Germinal center (tissue), 1 donor: ENCODE measurements at places on chromosomes 3 and 15.
A peak's percentile ranks its signal among the peaks of the same experiment; 100 is the strongest.

DNA sequence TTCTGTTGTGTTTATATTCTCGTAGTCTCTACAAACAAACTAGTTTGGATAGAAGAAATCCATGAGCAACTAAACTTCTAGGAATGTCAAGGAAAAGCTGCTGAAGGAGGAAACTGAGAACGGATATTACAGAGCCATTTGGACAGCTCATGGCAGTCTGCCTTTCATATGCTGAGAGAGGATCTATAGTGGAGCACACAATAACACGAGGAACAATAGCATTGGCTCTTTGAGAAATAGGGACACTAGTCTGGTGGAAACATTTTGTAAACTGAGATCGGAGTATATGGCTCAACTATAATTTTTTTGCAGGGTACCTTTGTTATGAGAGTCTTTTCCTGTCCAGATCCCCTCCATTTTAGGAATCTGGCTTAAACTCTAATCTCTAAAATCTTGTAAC lies 200.5 kb downstream of the CLSTN2 start:
- no peak for DNase-seq

DNA sequence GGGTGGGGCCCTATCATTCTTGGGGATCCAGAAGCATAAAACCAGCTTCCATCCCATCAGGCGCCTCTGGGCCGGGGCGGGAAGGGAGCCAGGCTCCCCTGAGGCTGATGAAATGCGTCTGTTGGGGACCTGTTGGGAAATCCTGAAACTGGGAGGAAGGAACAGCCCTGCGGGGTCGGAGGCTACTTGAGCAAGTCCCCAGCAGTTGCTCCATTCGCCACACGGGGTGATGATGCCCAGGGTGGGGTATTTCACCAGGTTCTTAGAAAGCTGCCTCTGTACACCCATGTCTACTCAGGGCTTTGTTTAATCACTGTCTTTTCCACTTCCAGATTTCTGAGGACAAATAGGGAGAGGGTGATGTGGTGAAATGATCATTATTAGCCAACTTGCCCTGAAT lies 25.4 kb upstream of the TSEN2 start:
- DNase-seq, result no peak

DNA sequence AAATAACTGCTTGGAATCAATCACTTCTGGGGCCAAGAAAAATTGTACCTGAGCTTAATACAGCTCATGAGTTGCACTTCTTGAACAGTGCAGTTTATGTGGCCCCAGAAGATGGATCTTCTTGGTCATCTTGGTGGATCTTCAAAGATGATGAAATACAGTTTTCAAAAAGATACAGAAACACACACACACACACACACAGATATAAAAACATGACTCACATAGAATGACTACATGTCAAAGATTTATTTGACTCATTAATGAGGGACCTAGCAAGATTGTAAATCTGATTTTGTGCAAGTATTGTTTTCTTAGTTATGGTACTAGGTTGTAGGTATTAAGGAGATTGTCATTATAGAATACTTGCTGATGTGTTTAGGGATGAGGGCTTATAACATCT lies 32.6 kb downstream of the PDCD6IP start:
- no peak for DNase-seq

GRCh38 chr3:159619341-159619885 lies 369.2 kb upstream of the IL12A start:
- DNase-seq, result no peak

DNA sequence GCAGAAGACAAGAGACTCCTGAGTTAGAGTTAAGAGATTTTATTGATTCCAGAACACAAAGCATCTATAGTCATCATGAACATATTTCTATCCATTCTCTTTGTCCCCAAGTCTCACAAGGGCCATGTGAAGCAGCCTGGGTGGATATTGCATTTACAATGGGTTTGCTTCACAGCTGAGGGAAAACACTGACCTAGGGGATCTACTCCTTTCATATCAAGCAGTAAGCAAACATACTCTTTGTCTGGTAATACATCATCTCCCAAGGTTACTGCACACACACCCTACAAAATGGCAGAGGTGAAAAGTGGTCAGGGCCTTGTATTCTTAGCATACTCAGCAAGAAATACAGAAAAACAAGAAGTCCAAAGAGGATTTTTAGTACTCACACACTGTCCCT lies 267.7 kb upstream of the BCHE start:
- DNase-seq, result no peak

DNA sequence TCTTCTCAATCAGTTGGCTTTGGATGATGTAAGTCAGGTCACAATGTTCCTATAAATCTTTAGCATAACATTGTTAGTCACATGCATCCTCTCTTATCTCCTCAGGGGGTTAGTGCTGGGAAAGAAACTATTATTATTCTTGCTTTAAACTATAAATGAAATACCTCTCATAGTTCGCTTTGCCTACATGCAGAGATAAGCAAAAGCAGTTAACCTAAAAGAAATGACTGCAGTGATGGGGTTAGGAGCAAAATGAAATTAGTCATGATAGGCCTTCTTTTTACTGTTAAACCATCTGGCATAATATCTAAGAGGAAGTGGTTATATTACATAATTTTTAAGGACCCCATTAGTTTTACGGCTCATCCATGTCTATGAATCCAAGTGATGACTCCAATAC lies 91.7 kb upstream of the IGSF10 start:
- DNase-seq, result no peak

DNA sequence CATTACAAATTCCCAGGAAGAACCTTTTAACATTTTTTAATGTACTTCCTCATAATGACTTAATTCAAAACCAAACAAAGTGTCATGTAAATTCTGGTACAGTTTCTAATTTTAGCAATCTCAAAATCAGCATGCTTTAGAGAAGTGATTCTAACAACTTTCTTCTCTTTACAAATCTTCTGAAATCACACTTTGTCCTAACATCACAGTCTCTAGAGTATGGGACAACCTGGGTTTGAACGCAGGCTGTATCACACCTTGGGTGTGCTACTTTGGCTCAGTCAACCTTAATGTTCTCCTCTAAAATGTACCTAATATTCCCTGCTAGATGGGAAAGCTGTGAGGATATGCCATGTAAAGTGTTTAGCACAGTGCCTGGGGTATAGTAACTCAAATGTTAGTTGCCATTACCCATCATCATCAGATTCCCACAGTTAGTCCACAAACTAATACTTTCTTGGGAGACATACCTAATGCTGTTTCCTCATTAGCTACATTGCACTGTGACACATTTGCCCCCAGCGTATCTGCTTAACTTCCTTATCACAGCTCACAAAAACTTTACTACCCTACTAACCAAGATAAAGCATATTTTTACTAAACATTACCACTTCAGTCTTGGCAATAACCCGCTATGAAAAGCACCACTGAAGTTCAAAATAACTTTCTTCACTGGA lies 3.1 kb downstream of the TSPAN3 start:
- DNase-seq, result no peak

GRCh38 chr15:44216958-44217357 lies 21.9 kb upstream of the FRMD5 start:
- no peak for DNase-seq

GRCh38 chr15:39115379-39116057 lies 465.4 kb upstream of the THBS1 start:
- DNase-seq, result no peak

DNA sequence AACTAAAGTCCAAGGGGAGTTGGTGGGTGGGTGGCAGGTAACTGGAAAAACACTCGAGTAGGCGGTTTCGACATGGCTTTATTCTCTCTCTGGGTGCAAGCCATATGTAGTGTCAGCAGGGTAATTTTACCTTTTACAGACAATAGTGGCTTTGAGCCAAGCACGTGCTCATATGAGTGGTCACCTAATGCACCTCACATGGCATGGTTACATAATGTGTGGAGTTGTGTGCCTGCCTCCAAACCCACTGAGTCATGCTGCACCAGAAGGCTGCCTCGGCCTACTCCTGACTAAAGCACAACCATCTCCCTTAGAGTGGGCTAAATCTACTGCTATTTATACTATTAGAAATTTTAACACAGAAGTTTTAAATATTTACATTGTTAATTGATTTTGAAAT lies 16.5 kb downstream of the CCRL2 start:
- no peak for DNase-seq

GRCh38 chr3:71107926-71108325 lies 475.6 kb downstream of the FOXP1 start:
- DNase-seq, result no peak

DNA sequence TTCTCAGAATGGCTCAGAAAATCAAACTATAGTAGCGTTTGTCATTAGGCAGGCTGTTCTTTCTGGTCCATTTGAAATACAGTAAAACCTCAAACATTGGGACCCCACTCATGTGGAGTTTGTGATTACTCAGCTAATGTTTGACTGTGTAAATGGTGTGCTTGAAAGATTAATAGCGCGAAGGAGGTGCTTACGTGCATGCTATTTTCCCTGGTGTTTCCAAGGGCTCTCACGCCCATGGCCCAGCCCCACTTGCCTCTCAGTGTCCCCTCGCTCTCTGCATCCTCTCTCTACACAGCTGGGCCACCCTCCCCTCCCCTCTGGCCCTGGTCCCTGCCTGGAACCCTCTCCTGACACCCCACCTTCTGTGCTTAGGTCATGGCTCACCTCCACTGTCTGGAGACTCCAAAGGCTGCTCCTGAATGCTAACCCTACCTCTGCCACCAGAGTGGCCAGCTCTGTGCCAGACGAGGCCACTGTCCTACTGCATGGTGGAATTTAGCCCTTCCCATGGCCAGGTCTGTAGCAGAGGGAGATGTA lies 194.2 kb downstream of the PLCL2 start:
- no peak for DNase-seq

DNA sequence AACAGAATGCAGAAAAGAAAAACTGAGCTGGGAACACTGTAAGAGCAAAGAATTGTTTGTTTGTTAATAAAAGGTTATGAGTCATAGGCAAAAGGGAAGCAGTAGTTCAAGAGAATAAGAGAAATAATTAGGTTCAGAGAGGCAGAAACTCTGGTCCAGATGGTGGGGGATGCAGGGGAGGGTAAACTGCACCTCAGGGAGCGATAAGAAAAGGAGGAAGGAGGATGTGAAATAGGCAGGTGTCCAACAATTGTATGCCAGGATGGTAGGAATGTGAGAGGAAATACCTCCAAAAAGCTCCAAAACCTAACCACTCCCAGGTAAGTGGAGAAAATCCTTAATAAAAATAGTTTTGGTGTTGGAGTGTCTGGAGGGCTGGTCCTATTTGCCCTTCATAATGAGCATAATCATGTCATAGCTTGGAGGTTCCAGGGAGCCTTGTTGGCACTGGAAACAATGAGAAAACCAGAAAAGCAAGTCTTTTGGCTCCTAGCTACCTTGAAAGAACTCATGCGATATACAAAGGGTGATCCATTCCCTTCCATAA lies 405.4 kb upstream of the TBL1XR1 start:
- DNase-seq, result no peak

DNA sequence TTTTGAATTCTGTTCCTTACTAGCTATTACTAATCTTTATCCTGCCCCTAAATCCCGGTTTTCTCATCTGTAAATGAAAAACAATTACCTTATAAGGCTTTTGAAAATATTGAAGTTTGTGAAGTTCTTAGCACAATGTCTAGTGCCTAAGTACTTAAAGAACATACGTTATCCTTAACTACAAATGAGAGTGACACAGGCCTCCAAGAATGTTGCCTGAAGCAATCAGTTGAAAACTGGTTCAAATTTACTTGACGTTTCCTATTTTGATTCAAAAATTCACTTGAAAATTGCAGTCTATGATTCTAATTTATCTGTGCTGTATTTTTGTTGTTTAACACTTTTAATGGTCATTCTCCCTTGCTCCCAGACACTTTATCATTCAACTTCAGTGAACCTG lies 3.2 kb downstream of the SENP7 start:
- DNase-seq, result no peak

DNA sequence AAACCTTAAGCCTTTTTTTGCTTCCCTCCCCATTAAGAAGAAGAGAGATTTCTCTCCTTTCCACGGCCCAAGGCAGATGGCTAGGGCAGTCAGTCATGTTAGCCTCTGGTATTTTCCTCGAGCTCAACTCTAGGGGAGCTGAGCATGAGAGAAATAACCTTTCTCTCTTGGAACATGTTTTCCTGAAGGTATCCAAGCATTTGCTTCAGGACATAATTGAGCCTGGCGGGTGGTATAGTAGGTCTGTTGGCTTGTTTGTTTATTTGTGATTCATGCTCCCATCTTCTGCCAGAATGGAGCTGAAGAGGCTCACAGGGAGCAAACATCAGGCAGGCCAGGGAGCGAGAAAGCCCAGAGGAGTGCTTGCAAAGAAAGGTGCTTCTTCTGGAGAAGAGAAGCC lies 102.5 kb downstream of the MESD start:
- no peak for DNase-seq

DNA sequence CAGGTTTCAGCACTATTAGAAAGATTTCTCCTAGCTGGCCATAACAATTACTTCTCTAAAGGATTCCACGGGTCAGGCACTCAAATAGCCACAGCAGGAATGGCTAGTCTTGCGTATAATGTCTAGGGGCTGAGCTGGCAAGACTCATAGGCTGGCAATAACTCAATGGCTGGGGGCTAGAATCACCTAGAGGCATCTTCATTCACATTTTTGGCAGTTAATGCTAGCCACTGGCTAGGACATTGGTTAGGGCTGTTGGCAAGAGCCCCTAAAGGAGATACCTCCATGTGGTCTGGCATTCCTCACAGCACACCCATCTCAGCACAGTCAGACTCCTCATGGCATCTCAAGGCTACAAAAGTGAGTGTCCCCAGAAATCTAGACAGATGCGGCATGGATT lies 6.2 kb downstream of the SUSD5 start:
- no peak for DNase-seq

DNA sequence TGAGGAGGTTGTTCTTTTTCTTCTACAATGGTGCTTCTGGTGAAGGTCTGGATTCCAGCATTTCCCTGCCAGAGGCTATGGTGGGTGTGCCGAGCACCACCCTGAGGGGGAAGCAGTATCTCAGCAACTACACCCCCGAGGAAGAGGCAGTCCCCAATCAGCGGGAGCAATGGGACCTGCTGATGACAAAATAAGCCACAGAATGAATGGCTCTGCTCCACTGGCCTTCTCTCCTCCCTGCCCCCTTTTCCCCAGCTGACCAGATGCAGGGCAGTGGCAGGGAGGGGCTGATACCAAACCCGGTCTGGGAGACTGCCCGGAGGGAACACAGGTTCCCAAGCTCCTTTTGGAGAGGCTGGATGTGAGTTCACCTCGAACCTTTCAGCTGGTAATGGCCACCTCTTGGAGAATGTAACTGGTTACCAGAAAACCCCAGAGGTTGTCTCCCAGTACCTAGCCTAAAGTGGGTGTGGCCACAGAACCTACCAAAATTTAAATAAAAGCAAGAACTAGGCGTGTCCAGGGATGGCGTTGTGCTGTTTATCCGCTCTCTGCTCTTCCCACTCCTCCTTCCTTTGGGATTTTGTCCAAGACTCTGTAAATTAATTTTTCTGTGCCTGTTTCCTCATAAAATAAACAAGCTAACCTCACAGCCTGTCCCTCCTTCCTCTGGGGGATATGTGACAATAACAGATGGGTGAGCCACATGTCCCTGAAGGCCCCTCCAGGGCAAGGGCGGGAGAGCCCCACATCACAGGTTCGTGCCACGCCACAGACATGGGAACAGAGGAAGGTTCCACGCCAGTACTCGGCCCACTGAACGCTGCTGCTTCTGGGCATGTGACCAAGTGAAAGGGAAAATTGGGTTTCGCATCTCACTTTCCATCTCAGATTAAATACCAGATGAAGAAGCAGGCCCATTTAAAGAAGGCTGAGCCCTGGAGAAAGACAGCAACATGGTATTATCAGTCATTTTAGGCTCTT lies 35.1 kb upstream of the SPTBN5 start:
- peak; percentile 72 for DNase-seq

GRCh38 chr15:66653398-66653797 lies 48.6 kb upstream of the SMAD6 start:
- no peak for DNase-seq

GRCh38 chr15:100832149-100832942 lies 47.3 kb upstream of the ALDH1A3 start:
- no peak for DNase-seq
